ENCODE measurements at places on chromosomes 6 and 20.

- no peak for DNase-seq
Observed at GRCh38 chr6:147195510-147195909, 8.7 kb upstream of the STXBP5 start.

DNA sequence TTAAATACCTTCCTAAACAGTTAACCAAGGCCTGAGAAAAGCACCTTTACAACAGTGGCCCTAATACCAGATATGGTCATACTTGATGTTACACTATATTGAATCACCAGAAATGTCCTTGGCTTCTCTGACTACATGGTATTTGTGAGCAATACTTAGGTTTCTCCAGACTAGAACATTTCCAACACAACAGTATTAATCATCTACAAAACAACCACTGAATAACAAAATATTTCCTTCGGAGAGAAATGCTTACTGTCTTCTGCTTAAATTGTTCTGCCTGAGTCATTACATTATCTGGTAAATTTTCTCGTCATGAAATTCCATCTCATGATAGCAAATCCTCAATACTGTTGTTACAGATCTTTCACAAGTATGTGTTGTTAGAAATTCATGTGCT is 252.9 kb upstream of the RUNX2 start:
- no peak for DNase-seq

DNA sequence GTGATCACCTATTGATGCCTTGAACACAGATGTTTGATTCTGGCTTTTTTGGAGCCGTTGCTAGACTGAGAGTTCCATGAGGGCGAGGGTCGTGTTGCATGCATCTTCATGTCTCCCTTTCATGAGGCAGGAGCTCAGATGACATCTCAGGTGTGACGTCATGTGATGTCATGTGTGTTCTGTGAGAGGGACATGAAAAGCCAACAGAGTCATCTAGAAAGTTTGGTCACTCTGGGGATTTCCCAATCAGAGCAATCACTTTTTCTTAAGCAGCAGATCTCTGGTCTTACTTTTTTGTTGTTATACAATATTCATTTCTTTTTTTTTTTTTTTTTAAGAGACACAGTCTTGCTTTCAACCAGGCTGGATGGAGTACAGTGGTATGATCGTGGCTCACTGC is 411.8 kb downstream of the PREX1 start:
- DNase-seq = no peak

GRCh38 chr6:160124007-160124406 is 2.4 kb downstream of the SLC22A1 start:
- DNase-seq = no peak

DNA sequence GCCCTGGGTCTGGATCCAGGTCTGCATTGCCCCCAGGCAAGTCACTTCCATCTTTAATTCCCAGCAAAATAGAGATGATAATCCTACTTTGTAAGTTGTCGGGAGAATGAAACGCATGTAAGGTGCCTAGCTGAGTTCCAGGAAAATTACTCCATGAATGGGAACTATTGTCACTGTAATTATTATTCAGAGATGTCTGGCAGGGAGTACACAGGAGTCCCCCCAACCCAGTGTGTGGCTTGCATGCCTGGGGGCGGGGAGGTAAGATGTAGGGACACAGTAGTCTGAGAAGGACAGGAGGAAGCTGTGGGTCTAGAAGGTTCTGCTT is 85.4 kb downstream of the CD40 start:
- DNase-seq = no peak

- no peak for DNase-seq
Observed at GRCh38 chr20:19354950-19355349, 142.5 kb downstream of the SLC24A3 start.

DNA sequence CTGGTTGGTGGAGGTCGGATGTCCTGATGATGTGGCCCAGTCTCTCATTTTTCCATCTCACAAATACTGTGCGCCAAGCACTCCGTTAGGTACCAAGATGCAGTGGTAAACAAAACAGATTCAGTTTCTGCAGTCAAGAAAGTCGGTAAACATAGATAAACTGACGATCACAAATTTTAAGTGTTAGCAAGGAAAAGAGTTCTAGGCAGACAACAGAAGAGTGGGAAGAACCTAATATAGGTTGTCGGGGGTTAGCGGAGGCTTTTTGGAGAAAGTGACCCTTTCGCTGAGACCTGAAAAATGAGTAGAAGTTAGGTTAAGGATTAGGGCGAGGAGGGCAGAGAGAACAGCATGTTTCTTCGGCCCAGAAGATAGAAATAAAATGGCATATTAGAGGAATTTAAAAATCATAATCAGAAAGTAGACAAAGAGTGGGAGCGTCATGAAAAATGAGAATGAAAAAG is 514 bp downstream of the ORC3 start:
- DNase-seq = no peak

GRCh38 chr6:53987522-53987888 is 123.7 kb upstream of the MLIP start:
- no peak for DNase-seq

DNA sequence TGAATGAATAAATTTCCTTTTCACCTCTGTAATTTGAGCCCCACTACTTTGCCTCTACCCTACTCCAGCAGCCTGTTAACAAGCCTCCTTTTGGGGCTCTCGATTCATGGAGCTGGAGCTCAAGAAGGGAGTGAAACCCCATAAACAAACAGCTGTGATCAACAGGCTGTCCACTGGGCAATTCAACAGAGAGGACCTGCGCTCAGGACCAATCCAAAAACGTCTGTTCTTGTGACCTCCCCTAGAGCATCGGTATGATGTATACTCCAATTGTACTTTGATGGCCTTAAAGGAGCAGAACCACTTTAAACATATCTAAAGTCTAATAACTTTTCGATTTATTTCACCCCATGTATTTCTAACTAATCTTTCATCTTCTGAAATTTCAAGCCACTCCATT is 37.4 kb downstream of the HIVEP2 start:
- no peak for DNase-seq

DNA sequence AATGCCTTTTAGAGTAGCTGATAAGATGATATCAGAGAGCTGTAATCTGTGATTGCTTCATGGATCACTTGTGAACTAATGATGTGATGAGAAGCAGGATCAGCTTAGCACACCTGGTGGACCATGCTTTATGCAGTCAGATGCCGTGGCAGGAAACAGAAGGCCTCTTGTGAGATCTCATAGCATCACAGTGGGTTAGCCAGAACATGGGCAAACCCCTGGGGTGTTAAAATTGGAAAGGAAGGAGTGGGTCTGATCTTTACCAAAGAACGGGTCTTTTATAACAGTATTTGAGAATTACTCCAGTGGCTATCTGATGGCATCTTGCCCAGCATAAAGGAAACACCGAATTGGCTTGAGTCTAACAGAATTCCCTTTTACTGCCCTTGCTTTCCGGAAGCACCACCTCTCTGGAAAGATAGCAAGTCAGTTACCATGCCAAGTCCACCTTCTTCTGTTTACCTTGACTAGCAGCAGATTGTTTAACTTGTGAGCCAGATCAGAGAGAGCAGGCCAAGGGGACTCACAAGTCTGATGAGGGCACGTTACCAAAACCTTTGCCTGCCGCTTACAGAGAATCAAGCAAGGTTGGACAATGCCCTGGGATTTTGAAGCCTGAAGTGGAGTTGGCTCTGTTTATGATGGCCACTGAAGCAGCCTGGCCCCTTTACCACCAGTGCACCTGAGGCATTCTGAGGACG is 20.9 kb upstream of the SRF start:
- DNase-seq = no peak

GRCh38 chr20:24790746-24791283 is 158.3 kb upstream of the CST7 start:
- DNase-seq = no peak

- no peak for DNase-seq
Observed at GRCh38 chr20:1800180-1800579, 95.0 kb upstream of the SIRPA start.

- DNase-seq = no peak
Observed at GRCh38 chr6:116405138-116405537, 34.4 kb downstream of the DSE start.

DNA sequence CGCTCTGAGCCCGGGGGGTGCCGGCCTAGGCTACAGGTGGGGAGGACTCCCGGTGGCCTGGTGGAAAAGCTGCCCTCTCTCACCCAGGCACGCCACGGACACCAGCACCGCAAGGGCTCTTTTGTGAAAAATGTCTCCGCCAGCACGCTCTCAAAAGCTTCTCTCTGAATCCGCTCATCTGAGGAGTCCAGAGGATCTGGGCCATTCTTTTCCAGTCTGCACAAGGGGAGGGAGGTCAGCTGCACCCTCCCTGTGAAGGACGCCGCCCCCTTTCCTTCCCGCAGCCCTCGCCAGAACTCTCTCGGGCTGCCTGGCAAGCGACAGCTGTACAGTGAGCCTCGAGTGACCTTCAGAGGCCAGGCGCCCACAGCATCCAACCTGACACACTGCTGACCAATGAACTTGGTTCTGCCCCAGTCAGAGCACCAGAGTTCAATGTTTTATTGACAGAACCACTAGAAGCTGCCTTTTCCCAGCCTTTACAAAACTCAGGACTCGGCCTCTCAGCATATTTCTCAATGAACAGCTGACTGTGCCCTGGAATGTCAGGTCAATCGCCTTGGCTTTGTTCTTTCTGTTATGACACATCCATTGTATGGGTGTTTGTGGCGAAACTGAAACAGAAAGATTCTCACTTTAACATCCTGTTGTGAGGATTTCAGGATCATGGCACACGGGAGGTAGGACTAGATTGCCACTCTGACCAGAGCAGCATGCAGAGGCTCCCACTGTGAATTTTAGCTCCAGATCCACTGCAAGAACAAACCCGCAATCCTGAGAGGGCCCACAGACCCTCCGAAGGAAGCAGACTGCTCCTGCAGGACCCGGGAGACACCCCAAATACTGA is 26.7 kb downstream of the SERPINB9 start:
- DNase-seq = no peak

DNA sequence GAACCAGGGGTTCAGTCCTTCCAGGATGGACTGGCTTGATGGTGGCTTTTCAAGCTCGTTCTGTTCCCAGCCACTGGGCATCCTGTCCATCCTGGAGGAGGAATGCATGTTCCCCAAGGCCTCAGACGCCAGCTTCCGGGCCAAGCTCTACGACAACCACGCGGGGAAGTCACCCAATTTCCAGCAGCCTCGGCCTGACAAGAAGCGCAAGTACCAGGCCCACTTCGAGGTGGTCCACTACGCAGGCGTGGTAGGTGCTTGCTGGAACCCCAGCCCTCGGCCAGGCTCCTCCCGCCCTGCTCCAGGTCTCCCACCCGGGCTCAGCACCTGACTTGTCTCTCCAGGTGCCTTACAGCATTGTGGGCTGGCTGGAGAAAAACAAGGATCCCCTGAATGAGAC is 34.0 kb downstream of the MYH7B start:
- no peak for DNase-seq

- no peak for DNase-seq
Observed at GRCh38 chr20:61311656-61312387, 59.8 kb downstream of the CDH4 start.
